A673 (cell line): ENCODE measurements at places on chromosomes 6 and 20. TPM values are rescaled to one million over a fixed set of nuclear protein-coding genes. Genes with fewer than 3 reads are reported as not detected.

DNA sequence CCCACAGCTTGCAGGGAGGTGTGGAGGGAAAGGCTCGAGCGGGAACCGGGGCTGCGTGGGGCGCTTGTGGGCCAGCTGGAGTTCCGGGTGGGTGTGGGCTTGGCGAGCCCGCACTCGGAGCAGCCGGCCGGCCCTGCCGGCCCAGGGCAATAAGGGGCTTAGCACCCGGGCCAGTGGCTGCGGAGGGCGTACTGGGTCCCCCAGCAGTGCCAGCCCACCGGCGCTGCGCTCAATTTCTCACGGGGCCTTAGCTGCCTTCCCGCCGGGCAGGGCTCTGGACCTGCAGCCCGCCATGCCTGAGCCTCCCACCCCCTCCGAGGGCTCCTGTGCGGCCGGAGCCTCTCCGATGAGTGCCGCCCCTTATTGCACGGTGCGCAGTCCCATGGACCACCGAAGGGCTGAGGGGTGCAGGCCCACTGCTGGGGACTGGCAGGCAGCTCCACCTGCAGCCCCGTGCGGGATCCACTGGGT is 1242.2 kb upstream of the EYS start:
- no peak for DNase-seq

The BTNL2 gene
- total RNA-seq = not detected in 2 replicates

DNA sequence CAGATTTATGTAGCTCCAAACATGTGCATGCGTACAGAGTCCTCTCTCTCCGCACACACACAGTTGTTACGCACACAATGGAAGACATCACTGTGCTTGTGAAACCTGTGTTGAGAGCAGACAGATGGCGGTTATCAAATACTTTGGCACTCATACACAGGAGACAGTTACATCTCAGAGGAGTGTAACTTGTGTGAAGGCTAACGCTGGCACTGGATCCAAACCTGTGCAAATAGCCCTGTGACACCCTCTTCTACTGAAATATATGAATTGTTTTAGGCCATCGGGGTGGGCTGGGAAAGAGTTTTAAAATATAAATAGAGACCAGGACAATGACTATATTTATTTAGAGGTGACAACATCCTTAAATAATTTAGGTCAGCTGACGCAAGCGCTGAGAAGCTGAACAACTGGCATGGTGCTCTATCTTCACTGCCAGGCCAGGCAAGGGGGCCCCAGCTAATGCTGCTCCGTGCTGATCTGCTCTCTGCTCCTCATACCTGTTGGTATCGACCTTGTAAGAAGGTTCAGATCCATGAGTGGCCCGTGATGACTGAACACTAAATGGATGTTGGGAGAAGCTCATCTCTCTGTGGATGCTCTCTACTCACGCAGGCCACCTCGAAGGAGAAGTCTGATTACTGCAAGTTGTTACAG is 69.4 kb downstream of the FOXC1 start:
- no peak for DNase-seq

DNA sequence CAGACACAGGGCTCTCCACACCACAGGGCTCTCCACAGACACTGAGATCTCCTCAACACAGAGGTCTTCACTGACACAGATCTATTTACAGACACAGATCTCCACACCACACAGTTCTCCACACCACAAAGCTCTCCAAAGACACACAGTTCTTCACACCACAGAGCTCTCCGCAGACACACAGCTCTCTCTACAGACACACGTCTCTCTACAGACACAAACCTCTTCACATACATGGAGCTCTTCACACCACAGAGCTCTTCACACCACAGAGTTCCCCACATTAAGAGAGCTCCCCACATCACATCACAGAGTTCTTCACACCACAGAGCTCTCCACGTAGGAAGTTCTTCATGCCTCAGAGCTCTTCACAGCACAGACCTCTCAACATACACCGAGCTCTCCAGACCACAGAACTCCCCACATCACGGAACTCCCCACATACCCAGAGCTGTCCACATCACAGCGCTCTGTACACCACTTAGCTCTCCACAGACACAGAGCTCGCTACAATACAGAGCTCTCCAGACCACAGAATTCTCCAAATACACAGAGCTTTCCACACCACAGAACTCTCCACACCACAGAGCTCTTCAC is 53.9 kb downstream of the ERMARD start:
- DNase-seq = no peak
